Large intestine (tissue), 12 donors: ENCODE measurements at places on chromosomes 6 and 20. TPM values are rescaled to one million over a fixed set of nuclear protein-coding genes. Genes with fewer than 3 reads are reported as not detected.

TMEM217 gene
- polyA plus RNA-seq, result 1.5 TPM

DLK2 gene
- 2.3 TPM for polyA plus RNA-seq

SESN1 gene
- 48.4 TPM for polyA plus RNA-seq

CNR1 gene
- polyA plus RNA-seq, result 14.8 TPM

CTCFL gene
- polyA plus RNA-seq, result 0.03 TPM

NCOA5 gene
- 38.9 TPM for polyA plus RNA-seq

- no peak overlapping the region for H3K4me3 ChIP-seq
- peaks cover 3% of the 10 kb centered on the region for H3K4me1 ChIP-seq
- H3K27ac ChIP-seq, result no peak overlapping the region
- no peak for DNase-seq
- H3K27me3 ChIP-seq, result no peaks in the 10 kb centered on the region
These were observed 101.5 kb downstream of the LAMP5 start for GRCh38 chr20:9615766-9616454.

GRCh38 chr6:161137839-161138542, 135.9 kb downstream of the AGPAT4 start:
- H3K4me1 ChIP-seq, result no peaks in the 10 kb centered on the region
- H3K36me3 ChIP-seq, result peaks cover 19% of the 10 kb centered on the region
- DNase-seq, result no peak
- no peak overlapping the region for H3K27ac ChIP-seq
- H3K4me3 ChIP-seq, result no peak overlapping the region
- H3K27me3 ChIP-seq, result no peaks in the 10 kb centered on the region

GRCh38 chr20:57613481-57613921, 6.7 kb downstream of the ZBP1 start:
- no peak for DNase-seq
- H3K4me3 ChIP-seq, result no peak overlapping the region
- peaks cover 5% of the 10 kb centered on the region for H3K4me1 ChIP-seq

DNA sequence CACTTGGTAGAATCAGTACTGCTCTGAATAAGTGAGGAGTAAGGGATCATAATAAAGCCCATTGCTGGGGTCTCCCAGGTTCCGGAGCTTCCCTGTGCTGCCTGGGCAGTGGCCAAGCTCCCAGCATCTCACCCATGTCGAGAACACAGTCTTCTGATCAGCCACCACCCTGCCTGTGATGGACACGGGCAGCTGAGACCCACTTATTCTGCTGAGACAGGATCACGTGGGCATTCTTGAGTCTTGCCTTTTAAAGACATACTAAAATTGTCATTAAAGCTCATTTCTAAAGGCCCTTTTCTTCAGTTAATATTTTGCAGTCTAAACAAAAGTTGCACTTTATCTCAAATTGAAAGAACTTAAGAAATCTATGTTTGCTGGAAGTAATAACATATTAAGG, 42.7 kb upstream of the SLC22A2 start:
- peaks cover 16% of the 10 kb centered on the region for H3K4me1 ChIP-seq
- H3K27ac ChIP-seq, result no peak overlapping the region
- H3K27me3 ChIP-seq, result no peaks in the 10 kb centered on the region
- H3K4me3 ChIP-seq, result no peak overlapping the region
- no peak for DNase-seq

GRCh38 chr20:4195499-4195898, 180.1 kb upstream of the RNF24 start:
- no peak for DNase-seq
- no peak overlapping the region for H3K27ac ChIP-seq
- no peak overlapping the region for H3K4me3 ChIP-seq
- H3K4me1 ChIP-seq, result no peaks in the 10 kb centered on the region
- no peaks in the 10 kb centered on the region for H3K36me3 ChIP-seq

- H3K4me3 ChIP-seq, result no peak overlapping the region
- H3K4me1 ChIP-seq, result peaks cover 7% of the 10 kb centered on the region
- no peak overlapping the region for H3K27ac ChIP-seq
- H3K27me3 ChIP-seq, result no peaks in the 10 kb centered on the region
These were observed 28.2 kb downstream of the TBC1D32 start for GRCh38 chr6:121305957-121306607.

DNA sequence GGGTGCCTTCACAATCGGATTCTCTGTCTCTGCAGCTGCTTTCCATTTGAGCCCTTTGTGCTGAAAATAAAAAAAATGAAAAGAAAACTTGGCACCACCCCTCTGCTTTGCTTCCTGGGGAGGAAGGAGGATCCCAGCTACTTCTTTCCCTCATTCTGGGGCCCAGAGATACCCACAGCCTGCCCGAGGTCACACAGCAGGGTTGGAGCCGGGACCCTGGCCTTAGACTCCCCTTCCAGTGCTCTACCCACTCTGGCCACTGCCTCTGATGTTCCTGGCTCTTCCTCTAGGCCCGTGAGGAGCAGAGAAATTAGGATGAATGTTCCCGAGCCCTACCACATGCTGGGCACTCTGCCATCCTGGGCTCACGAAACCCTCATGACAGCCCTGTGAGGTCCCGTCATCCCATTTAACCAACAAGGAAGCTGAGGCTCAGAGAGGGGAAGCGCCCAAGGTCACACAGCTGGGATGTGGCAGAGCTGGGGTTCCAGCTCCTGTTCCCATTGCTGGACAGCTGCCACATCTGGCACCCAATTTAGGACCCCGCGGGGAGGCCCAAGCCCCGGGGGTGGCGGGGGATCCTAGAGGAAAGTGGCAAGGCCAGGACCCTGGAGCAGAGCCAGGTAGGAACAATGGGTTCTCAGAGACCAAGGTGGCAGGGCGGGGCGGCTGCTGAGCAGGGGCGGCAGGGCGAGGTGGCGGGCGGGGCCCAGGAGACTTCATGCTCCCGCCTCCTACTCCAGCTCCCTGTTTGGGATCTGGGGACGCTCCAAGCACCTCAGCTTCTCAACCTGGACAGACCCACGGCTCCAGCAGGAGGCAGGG, 76.6 kb downstream of the CEBPB start:
- no peaks in the 10 kb centered on the region for H3K36me3 ChIP-seq
- peak overlapping the region; percentile 63 for H3K27ac ChIP-seq
- H3K27me3 ChIP-seq, result no peaks in the 10 kb centered on the region
- H3K4me3 ChIP-seq, result no peak overlapping the region
- peaks cover 17% of the 10 kb centered on the region for H3K4me1 ChIP-seq

DNA sequence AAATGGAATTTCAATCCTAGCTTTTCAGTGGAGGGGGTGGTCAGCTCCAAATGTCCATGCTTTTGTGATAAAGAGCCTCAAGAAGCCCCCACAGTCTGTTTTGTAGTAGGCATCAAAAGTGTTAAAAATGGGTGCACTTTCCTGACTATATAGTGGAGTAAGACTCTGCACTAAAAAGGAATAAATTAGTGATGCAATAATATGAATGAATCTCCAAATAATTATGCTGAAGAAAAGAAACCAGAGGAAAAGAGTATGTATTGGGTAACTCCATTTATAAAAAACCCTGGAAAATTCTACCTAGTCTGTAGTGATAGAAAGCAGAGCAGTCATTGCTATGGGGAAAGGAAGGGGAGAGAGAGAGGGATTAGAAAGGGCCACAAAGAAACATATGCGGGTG, 310.4 kb upstream of the SUPT3H start:
- no peaks in the 10 kb centered on the region for H3K27me3 ChIP-seq
- no peaks in the 10 kb centered on the region for H3K36me3 ChIP-seq
- H3K27ac ChIP-seq, result no peak overlapping the region
- no peaks in the 10 kb centered on the region for H3K4me1 ChIP-seq

GRCh38 chr20:2750491-2751251, 49.8 kb downstream of the CPXM1 start:
- H3K36me3 ChIP-seq, result no peaks in the 10 kb centered on the region
- no peak overlapping the region for H3K27ac ChIP-seq

- no peak overlapping the region for H3K4me3 ChIP-seq
- no peaks in the 10 kb centered on the region for H3K27me3 ChIP-seq
- DNase-seq, result no peak
- no peak overlapping the region for H3K27ac ChIP-seq
- no peaks in the 10 kb centered on the region for H3K36me3 ChIP-seq
These were observed 702.1 kb downstream of the FRK start for GRCh38 chr6:115358616-115359015.

- H3K4me1 ChIP-seq, result peaks cover 6% of the 10 kb centered on the region
- H3K27me3 ChIP-seq, result no peaks in the 10 kb centered on the region
- H3K36me3 ChIP-seq, result no peaks in the 10 kb centered on the region
- no peak for DNase-seq
- H3K27ac ChIP-seq, result no peak overlapping the region
These were observed 12.2 kb downstream of the FGD2 start for GRCh38 chr6:37017606-37018197.

DNA sequence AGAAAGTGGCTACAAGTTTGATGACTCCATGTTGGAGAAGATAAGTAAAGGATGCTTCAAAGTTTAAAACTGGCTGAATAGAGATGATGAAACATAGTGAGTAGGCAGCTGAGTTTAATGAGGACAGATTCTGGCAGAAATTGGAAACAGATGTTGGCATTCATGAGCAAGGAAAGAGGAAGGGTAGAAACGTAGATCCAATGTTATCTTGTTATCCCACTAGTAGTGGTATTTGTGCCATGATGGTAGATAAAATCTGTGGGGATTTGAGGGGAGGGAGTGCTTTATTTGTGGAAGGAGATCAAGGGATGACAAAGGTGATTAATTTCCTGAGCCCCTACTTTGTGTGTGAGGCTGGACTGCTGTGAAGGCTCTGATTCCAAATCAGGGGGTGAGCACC, 69.5 kb downstream of the MRAP2 start:
- DNase-seq, result no peak
- H3K4me1 ChIP-seq, result no peaks in the 10 kb centered on the region
- no peak overlapping the region for H3K27ac ChIP-seq
- no peak overlapping the region for H3K4me3 ChIP-seq
- no peaks in the 10 kb centered on the region for H3K36me3 ChIP-seq

- H3K27ac ChIP-seq, result no peak overlapping the region
- peaks cover 28% of the 10 kb centered on the region for H3K4me1 ChIP-seq
- no peak overlapping the region for H3K4me3 ChIP-seq
- no peak for DNase-seq
- H3K36me3 ChIP-seq, result no peaks in the 10 kb centered on the region
These were observed 38.0 kb downstream of the CD164 start for GRCh38 chr6:109344226-109344625.

GRCh38 chr6:99120641-99121040, 172.9 kb upstream of the FBXL4 start:
- H3K4me3 ChIP-seq, result no peak overlapping the region
- H3K27ac ChIP-seq, result no peak overlapping the region
- no peak for DNase-seq
- H3K4me1 ChIP-seq, result no peaks in the 10 kb centered on the region
- H3K36me3 ChIP-seq, result no peaks in the 10 kb centered on the region
- no peaks in the 10 kb centered on the region for H3K27me3 ChIP-seq

DNA sequence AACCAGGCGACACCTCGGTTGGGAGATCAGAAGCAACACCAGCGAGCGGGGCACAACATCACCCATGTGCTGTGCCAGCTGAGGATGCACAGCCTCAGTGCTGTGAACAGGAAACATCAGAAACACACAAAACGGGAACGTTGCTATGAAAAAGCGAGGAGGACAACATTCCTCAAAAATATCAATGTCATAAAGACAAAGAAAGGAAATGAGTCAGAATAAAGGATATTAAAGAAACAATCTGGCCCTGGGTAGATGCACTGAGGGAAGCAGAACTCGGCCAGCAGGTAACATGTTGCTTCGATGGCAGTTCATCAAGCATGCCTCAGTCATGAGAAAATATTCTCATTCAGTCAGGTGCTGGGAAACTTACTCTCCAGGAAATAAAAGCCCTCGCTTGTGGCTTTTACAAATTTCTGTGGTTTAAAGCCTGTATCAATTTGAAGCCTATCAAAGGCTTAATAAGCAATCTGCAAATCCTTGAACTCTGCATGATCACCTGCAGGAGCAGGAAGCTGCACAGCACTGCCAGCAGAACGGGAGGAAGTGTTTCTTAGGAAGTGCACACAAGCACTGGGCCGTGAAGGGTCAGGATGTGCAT, 77.5 kb downstream of the GINS1 start:
- no peak overlapping the region for H3K27ac ChIP-seq
- no peak for DNase-seq
- no peaks in the 10 kb centered on the region for H3K4me1 ChIP-seq
- H3K27me3 ChIP-seq, result no peaks in the 10 kb centered on the region

DNA sequence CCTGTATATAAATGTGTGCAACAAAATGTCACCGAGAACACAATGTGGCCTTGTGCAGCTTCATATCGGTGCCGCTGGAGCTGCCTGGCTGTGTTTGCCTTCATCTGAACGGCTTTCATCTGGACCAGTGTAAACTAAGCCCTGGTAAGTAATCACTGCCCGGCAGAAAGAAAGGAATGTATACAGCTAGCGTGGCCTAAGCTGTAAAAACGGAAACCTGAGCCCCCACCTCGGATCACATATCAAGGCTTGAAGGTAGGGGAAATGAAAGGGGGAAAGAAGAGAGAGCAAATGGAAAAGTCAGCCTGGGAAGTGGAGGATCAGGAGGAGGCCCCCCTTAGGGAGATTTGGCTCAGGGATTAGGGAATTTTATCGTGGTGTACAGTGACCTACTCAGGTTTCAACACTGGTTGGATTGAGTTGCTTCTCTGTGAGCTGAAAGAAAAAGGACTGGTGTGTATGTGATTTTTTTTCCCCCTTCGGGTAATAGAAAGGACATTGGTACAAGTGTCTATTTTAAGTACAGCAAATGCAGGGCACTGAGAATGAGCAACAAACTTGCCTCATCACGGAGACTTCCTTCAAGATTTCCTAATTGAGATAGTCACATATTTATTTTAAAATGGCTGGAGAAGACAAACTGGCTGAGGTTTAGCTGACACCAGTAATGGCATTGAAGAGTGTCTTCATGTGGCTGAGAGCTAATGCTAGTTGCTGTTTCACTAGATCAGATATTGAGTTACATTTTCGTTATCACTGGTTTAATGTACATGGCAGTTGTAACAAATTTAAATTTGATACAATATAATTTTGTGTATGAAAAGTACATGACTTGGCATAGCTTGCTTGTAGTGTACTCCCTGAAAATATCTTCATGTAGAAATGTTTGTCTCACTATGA, 3.5 kb downstream of the SOBP start:
- H3K27ac ChIP-seq, result no peak overlapping the region
- H3K27me3 ChIP-seq, result peaks cover 42% of the 10 kb centered on the region
- H3K4me3 ChIP-seq, result no peak overlapping the region
- peaks cover 10% of the 10 kb centered on the region for H3K4me1 ChIP-seq

- H3K36me3 ChIP-seq, result peaks cover 5% of the 10 kb centered on the region
- no peaks in the 10 kb centered on the region for H3K27me3 ChIP-seq
- no peak overlapping the region for H3K27ac ChIP-seq
- peak; percentile 27 for DNase-seq
- H3K4me1 ChIP-seq, result peaks cover 7% of the 10 kb centered on the region
These were observed 125.8 kb upstream of the BCLAF1 start for GRCh38 chr6:136415351-136416007.
